Hepatic stellate cell (primary cell): ENCODE measurements at places on chromosomes 5 and 9.

DNA sequence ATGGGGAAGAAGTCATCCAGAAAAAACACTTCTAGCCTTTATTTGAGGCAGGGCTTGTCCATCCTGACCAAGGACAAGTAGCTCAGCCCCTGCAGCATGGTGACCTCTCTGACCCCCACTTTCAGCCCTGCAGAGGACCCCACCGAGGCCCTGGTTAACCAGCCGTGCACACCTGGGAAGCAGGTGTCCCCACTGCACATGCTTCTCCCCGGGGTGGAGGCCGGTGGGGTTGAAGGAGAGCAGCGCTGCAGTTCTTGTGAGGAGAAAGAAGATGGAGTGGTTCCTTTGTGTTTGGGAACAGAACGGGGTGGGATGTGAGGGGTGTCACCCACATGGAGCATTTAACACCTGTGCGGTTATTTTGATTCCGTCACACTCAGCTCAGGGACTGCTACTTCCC, 21.1 kb upstream of the ZBTB34 start:
- no peak for DNase-seq

GRCh38 chr9:83956086-83956435, 24.0 kb downstream of the HNRNPK start:
- no peak for DNase-seq

GRCh38 chr5:152051499-152052454, 127.1 kb upstream of the GLRA1 start:
- DNase-seq, result no peak

DNA sequence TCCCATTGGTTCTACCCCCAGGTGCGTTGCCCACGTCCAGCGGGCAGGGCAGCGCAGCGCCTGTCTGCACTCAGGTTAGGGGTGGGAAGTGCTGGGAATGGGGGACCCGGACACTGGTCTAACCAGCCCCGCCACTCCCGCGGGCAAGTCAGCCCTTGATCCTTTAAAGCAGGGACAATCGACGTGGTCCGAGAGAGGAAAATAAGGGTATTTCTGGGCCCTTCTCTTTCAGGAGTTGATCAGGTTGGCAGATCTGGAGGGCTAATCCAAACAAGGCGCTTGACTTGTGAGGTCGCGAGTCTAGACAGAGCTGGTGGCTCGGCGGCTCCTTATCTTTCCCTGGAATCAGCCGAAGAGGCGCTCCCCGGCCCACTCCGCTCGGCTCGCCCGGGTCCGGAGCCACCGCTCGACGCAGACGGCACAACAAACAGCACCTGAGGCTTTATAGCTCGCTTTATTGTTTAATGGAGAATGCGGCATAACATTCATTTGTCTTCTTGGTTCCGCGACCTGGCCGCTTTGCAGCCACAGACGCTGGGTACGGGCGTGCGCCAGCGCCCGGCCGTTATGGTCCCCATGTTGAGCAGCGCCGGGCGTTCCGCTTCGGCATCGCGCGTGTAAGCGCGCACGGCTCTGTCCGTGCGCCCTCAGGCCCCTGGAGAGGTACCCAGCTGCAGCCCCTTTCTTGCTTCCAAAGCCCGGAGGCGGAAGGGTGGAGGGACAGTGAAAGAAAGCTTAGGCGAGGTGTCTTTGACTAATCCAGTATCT, 15.8 kb downstream of the ISL1 start:
- no peak for DNase-seq

DNA sequence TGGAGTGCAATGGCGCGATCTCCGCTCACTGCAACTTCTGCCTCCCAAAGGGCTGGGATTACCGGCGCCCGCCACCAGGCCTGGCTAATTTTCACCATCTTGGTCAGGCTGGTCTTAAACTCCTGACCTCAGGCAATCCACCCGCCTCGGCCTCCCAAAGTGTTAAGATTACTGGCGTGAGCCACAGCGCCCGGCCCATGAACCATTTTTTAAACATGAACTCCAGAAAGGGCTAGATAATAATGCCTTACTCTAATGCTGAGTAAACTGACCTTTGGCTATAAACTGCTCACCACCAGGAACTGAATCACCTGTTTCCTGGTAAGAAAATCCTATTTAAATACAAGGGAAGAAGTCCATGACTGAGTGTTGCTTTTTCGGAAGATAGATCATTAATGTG, 23.2 kb upstream of the DAB2 start:
- no peak for DNase-seq

DNA sequence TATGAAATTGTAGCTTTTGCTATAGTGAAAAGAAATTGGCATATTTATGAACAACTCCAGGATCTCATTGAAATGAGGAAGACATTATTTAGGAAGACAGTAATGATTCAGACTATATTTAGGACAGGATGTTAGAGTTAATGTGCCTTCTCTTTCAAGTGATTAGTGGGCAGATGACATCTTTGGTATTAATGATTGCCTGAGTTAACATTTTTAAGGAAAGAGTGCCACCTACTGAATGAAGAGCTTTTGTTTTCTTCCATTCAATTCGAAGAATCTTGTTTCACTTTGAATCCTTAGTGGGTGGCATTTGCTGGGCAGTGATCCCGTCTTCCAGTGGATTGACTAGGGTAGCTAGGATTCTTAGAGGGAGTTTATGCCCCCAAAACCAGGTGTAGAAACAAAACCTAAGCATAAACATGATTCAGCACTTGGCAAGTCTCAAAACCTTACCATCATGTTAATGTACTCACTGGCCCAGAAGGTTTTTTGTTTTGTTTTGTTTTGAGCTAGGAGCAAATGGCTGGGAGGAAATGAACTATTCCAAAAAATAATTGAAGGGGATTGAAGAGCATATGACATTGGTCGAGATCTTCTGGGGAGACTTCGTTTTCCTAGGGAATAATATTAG, 23.2 kb downstream of the MAP3K1 start:
- DNase-seq, result no peak

- no peak for DNase-seq
Observed at GRCh38 chr5:26492906-26493459, 545.4 kb downstream of the CDH9 start.

DNA sequence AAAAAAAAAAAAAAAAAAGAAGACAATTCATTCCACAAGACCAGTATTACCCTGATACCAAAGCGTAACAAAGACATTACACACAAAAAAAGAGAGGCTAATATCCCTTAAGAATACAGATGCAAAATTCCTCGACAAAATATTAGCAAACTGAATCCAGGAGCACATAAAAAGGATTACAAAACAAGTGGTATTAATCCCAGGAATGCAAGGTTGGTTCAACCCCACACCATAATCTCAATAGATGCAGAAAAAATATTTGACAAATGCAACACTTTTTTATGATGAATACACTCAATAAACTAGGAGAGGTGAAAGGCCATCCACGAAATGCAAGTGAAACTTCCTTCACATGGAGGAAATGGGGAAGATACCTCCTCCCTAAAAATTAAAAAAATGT, 80.1 kb upstream of the TLR4 start:
- no peak for DNase-seq

DNA sequence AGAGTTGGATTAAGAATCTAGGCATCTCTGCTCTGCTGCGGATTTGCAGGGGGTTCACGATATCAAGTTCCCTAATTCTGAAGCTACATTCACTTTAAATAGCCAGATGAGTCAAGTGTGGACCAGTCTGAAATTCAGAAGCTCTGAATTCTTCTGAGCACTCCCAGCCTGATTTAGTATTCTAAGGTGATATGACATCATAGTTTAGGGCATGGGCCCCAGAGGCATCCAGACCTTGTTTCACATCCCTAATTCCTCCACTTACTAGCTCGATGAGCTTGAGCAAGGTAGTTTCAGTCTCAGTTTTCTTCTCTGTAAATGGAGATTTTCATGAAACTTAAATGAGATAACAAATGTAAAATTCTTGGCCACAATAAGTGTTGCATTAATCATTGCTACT, 65.2 kb downstream of the TMEM167A start:
- no peak for DNase-seq

- no peak for DNase-seq
Observed at GRCh38 chr5:135304352-135305221, 94.4 kb downstream of the MACROH2A1 start.

DNA sequence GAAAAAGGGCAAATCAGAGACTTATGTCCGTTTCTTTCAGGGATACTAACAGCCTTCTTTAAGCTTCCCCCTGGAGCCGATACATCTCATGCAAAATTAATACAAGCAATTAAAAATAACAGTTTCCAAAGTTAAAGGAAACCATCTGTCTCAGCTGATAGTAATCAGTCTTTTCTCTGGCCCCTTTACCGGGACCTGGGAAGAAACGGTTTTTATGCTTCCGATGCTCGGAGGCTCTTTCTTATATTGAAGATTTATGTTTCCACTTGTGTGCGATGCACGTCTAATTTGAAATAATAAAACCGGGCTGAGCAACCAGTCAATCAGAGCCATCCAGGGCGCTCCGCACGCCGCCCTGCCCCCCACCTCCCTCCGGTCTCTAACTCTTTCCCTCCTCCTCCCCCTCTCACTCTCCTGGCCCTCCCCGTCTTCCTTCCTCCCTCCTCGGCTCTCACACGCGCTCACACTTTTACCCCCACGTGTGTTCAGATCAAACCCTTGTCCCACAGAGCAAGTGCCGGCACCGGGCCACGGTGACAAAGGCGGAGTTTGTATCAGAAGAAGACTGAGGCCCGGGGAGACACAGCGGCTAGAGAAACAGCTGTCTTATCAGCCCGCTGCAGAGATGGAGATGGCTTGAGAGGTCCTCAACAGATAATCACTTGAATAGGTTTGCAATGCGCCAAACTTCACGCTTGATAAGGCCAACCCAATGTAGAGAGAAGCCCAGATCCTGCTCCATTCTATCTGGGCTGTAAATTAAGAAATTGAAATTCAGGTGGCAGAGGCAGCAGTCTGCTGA, 5.1 kb upstream of the ELAVL2 start:
- no peak for DNase-seq

DNA sequence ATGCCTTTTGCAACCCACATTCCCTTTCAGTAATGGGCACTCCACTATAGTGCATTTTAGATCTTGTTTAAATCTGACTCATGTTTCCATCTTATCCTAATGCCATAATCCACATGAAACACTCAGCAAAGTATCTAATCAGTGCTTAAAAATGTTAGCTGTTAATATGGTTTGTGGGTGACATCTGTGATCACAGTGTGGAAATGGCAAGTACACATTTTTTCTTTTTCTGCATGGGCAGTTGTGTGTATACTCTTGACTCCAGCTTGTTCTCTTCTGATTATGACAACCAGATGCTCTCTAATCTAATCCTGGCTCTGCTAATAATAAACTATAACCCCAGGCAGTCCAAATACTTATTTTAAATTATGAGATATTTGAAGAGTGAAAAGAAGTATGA, 103.3 kb downstream of the EDIL3 start:
- DNase-seq, result no peak

DNA sequence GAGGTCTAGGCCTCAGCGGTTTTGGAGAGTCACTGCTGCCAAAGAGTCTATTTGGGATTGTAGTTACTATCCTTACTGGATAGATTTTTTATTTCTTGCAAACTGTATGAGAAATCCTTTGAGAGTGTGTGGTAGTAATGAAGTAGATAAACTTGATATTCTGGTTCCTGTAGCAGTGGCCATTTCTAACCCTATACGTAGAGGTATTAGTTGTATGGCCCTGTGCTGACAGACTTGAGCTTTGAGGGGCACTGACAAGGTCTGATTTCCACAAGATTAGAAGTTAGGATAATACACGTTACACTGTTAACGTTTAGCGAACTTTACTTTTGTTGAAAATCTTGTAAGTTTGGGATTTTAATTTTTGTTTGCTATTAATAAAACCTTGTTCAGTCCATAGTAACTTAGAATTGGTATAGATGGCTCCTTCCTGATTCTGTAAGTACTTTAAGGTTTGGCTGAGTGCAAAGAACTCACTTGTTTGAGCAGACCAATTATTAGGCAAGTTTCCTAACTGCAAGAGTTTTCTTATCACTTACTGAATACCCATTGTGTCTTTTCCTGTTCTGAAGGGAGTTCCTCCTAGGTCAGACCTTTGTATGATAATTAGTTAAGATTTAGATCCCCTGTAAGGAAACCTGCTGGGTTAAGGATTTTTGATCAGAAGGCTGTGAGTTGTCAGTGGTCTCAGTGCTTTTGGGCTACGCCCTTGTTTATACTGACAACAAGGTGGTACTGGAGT, 31.4 kb downstream of the GCNT1 start:
- no peak for DNase-seq

DNA sequence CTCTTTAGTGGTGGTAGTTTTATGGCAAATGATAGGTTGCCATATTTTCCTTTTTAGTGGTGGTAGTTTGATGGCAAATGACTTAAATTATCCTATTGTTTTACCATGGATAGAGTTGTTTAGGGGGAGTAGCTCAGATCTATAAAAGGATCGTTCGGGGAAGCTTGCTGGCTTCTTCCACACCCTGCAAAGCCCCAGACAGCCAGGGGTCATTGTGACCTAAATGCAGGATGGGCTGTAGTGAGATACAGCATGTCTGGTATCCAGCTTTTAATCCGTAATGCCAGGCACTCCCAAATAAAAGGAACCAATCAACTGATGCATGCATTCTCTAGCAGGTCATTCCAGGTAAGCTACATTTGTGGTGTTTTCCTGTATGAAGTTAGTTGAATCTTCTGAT, 67.1 kb downstream of the PRR16 start:
- no peak for DNase-seq

- DNase-seq, result no peak
Observed at GRCh38 chr5:174082286-174082685, 36.8 kb downstream of the NSG2 start.

DNA sequence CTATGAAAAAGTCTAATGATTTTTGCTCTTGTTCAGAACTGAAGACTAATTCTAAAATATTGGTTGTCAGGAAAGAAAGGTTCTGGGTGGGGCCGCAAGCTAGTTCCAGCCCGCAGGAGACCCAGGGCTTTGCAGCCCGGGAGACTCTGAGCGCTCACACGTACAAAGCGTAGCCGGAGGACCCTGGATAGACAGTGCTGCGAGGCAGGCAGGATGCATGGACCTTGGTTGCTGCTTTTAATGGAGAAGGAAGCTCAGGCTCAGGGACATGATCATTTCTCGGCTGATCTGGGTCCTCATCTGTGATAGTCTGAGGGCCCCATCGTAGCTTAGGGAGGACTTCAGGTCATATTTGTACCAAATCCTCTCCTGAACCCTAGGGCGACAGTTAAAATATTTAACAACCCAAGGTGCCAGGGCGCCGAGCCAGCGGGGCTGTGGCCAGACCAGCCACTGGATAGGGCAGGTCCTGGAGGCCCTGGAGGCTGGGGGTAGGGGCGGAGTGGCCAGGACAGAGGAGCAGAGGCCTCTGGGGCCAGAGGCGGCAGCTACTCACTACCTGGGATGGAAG, 70.1 kb upstream of the UNC5A start:
- DNase-seq, result no peak

GRCh38 chr5:41112486-41113455, 41.6 kb upstream of the MROH2B start:
- no peak for DNase-seq

GRCh38 chr5:150154618-150155128, 972 bp downstream of the PDGFRB start:
- DNase-seq, result no peak
